ENCODE measurements at places on chromosomes 4 and X.

- DNase-seq = no peak
- H3K27me3 ChIP-seq = peaks cover 37% of the 10 kb centered on the region
- H3K4me1 ChIP-seq = no peaks in the 10 kb centered on the region
- H3K27ac ChIP-seq = no peak overlapping the region
Measured at GRCh38 chrX:110015915-110016314, 13.0 kb downstream of the TMEM164 start.

DNA sequence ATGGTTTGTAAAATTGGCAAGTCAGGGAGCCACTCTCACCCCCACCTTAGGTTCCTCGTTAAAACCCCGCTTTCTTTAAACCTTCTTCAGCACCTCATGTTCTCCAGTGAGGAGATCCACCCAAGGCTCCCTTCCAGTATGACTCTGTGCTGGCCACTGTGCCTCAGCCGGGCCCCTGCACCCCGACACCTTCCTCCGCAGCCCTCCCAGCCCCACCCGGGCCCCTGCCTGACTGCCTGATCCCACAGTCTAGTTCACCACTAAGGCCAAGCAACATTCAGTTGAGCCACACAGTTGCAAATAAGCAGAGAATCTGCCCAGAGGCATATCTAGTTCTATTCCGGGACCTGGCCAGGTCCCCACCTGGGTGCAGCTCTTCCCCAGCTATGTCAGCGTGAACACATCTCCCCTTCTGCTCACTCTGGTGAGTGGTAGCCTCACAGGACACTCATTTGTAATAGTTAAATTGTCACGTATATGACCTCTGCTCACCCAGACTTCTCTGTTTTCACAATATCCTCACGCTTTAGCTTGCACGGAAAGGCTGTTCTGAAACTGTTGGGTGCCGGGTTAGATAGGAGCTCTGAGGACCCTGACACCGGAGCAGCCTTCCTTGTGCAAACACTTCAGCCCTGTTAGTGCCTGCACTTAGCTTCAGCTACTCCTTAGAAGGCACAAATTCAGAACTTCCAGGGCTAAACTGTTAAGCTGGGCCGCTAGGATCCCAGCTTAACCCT is 146.8 kb downstream of the DCTD start:
- H3K36me3 ChIP-seq = peaks cover 7% of the 10 kb centered on the region
- H3K4me1 ChIP-seq = peaks cover 9% of the 10 kb centered on the region

GRCh38 chr4:104210420-104210819 is 284.3 kb downstream of the CXXC4 start:
- H3K27ac ChIP-seq = no peak overlapping the region
- no peaks in the 10 kb centered on the region for H3K27me3 ChIP-seq
- H3K36me3 ChIP-seq = no peaks in the 10 kb centered on the region
- H3K4me3 ChIP-seq = no peak overlapping the region

DNA sequence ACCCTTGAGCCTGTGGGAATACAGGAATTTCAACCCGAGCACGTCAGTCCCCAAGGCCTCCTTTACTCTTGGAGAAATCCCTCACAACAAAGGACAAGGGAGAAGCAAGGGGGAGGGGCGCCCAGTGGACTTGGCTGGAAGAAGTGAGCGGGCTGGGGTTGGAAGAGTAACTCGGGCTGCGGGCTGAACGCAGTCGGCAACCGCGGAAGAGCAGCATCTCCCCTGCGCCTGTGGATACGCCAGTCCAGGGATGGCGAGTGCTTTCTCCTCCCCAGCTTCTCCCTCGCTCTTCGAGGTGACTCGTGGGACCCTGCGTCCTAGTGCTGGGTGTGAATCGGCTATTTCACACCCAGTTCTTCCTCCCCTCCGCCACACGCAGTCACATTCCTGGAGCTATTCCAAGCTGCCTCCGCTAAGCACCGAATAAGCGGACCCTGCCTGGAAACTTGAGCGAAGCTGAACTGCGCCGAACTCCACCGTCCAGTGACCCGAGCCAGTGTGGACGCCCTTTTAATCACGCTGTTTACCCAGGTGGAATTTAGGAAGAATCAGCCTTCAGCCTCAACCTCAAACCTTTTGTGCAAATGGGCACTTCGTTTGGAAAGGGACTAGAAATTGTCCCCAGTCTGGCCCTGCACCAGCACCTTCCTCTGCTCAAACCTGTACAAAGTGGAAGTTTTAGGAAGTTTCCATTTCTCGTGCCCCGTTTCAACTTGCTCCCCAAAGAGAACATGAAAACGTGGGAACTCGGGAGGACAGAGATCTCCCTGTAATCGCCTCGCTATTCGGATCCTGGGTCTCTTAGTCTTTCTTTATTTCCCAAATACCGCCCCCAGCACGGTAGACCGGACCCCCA is 64.3 kb upstream of the WDR17 start:
- peak overlapping the region; percentile 71 for H3K4me3 ChIP-seq
- no peaks in the 10 kb centered on the region for H3K27me3 ChIP-seq
- DNase-seq = peak; percentile 58
- peaks cover 6% of the 10 kb centered on the region for H3K4me1 ChIP-seq
- no peak overlapping the region for H3K27ac ChIP-seq
- H3K36me3 ChIP-seq = no peaks in the 10 kb centered on the region

DNA sequence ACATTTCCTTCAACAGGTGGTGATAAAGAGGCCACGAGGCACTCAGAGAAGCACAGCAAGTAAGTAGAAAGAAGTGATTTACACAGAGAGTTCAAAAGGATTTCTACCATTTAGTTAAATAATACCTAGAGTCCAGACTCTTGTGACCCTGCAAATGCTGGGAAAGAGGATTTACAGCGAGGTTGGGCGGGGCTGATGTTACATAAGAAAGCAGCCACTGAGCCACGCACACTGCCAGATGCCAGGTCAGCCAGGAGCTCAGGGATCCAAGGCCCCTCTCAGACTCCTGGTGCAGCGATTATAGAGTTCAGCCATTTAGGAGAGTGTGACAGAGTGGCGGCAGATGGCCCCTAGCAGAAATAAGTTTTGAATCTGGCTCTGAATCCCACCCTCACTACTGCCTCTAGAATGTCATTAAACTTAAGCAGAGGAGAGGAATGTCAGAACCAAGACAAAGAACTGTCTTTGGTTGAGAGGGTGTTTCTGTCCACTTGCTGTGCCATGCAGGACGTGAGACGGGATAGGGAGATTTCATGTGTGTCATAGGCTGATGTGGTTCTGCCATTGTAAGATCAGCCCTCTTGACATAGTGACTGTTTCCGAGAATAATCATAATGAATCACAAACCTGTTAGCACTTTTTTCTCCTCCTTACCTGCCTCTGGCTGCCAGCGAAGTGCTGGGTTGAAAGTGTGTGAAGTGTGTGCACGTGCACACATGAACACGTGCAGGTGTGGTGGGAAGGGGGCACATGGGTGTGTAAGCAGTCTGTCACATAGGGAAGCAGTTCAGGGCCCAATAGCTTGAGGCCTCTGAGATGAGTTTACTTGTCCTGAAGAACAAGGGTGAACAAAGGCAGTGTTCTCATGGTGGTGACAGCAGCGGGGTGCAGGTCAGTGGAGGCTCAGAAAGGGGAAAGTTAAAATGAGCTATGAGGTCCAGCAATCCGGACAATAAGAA is 50.1 kb downstream of the MFAP3L start:
- no peaks in the 10 kb centered on the region for H3K36me3 ChIP-seq
- H3K4me1 ChIP-seq = no peaks in the 10 kb centered on the region
- no peak for DNase-seq
- no peak overlapping the region for H3K4me3 ChIP-seq
- no peak overlapping the region for H3K27ac ChIP-seq

DNA sequence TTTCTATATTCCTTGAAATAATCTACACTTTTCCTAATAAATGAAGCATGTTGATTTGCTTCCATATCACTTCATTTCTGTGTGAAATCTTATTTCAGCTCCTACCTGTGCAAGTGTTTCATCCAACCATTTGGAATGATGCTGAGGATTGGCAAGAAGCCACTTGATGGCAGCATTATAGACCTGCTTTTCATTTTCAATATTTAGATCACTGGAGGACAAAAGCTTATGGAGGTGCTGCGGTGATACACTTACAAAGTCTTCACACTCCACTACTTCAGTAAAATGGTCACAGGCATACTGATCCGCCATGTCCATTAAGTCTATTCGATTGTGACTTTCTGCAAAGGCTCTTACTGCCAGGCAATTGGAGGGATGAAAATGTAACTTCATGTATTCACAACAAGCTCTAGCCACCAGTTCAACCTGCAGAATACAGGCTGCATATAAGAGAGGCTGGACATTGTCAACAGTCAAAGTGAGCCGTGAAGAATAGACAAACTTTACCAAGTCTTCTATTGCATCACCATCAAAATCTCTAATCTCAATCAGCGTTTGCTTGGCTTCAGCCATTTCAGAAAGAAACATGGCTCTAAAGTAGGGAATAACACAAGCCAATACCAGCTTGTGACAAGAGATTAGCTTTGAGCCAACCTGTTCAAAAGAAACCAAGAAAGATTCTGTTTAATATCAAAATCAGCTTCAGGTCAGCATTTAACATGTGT is 35.1 kb downstream of the KLHL8 start:
- no peaks in the 10 kb centered on the region for H3K36me3 ChIP-seq
- H3K27me3 ChIP-seq = no peaks in the 10 kb centered on the region
- H3K27ac ChIP-seq = no peak overlapping the region
- DNase-seq = no peak
- H3K4me3 ChIP-seq = no peak overlapping the region

- H3K27ac ChIP-seq = peak overlapping the region; percentile 59
- H3K4me1 ChIP-seq = peaks cover 2% of the 10 kb centered on the region
- no peaks in the 10 kb centered on the region for H3K36me3 ChIP-seq
- H3K4me3 ChIP-seq = peak overlapping the region; percentile 70
Measured at GRCh38 chrX:107935664-107936433, 46.3 kb downstream of the TEX13B start.

DNA sequence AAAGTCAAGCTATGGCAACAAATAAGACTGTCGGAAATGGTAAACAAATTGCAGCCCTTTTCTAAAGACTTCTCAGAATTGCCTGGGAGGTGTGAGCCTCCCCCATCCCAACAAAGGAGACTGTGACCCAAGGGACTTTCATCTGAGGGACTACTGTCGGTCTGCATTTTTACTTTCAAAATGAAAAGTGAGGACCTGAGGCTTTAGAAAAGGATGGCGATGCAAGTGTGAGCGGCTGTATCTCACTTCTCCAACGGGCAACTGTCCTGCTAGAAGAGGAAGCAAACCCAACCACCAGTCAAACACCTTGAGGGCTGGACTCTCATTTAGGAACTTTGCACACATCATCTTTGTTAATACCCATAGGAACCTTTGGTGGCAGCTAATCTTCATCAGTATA is 62.6 kb upstream of the CLNK start:
- no peak for DNase-seq
- H3K27me3 ChIP-seq = no peaks in the 10 kb centered on the region
- H3K4me3 ChIP-seq = no peak overlapping the region
- peak overlapping the region; percentile 83 for H3K27ac ChIP-seq
- H3K4me1 ChIP-seq = peaks cover 3% of the 10 kb centered on the region

- no peaks in the 10 kb centered on the region for H3K36me3 ChIP-seq
- H3K27ac ChIP-seq = no peak overlapping the region
- H3K27me3 ChIP-seq = no peaks in the 10 kb centered on the region
- H3K4me3 ChIP-seq = no peak overlapping the region
- DNase-seq = no peak
- no peaks in the 10 kb centered on the region for H3K4me1 ChIP-seq
Measured at GRCh38 chrX:20980426-20980825, 393.8 kb upstream of the CNKSR2 start.

GRCh38 chrX:77009691-77010090 is 437.5 kb upstream of the FGF16 start:
- no peak overlapping the region for H3K4me3 ChIP-seq
- H3K4me1 ChIP-seq = no peaks in the 10 kb centered on the region
- no peak overlapping the region for H3K27ac ChIP-seq
- no peaks in the 10 kb centered on the region for H3K36me3 ChIP-seq

DNA sequence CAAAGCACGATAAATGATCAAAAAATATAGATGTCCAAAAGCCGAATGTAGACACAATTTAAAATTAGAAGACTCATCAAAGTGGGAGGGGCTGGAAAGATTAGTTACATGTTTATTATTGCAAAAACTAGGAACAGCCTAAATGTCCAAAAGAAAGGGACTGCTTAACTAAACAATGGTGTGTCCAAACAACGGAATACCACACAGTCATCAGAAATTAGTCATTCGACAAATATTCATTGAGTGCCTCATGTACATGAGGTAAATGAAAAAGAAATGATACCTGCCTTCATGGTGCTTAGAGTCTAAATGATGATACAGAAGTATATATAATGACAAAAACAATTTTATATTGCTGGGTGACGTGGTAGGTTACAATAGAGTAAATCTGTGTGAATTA is 139.7 kb downstream of the MAML3 start:
- H3K4me1 ChIP-seq = peaks cover 2% of the 10 kb centered on the region
- DNase-seq = no peak
- H3K27me3 ChIP-seq = no peaks in the 10 kb centered on the region
- H3K27ac ChIP-seq = no peak overlapping the region
- no peaks in the 10 kb centered on the region for H3K36me3 ChIP-seq

DNA sequence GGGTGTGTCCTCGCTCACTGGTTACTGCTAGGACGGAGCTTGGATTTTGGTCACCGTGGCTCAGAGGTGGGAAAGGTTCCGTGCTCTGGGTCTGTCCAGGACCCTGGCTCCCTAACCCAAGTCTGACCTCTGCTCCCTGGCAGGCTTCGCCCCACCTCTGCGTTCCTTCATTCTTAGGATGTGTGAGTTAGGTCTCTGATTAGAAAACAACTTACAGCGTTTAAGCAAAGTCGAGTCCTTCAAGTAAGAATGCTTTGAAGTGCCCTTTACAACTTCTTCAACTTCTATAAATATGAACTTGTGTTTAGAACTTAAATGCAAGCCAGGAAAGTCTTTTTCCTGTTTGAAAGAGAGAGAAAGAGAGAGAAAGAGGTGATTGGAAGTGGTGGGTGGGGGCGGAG is 891 bp downstream of the TLR2 start:
- H3K36me3 ChIP-seq = no peaks in the 10 kb centered on the region
- peaks cover 13% of the 10 kb centered on the region for H3K4me1 ChIP-seq
- H3K27ac ChIP-seq = no peak overlapping the region
- peaks cover 6% of the 10 kb centered on the region for H3K27me3 ChIP-seq

DNA sequence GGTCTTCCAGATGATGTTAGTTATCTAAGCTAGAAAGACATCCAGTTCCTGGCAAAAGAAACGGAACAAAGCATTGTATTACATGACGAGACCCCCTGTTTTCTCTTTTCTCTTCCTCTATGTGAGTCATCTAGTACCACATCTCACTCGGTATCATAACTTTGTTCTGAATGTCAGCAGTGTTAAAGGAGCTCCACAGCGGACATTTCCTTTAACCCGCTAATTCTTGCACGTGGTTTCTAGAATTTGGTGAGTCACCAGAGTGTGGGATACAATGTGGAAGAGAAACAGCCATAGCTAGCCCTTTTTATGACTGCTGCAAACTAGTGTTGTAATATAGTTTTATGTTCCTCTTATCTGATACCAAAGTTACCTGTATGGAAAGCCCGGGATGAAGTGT is 243.7 kb downstream of the TENM3 start:
- no peak overlapping the region for H3K4me3 ChIP-seq
- no peak for DNase-seq
- no peaks in the 10 kb centered on the region for H3K27me3 ChIP-seq
- no peak overlapping the region for H3K27ac ChIP-seq

GRCh38 chr4:24655326-24655725 is 71.0 kb upstream of the DHX15 start:
- H3K27ac ChIP-seq = no peak overlapping the region
- no peaks in the 10 kb centered on the region for H3K36me3 ChIP-seq
- DNase-seq = no peak
- peaks cover 11% of the 10 kb centered on the region for H3K4me1 ChIP-seq
- no peak overlapping the region for H3K4me3 ChIP-seq
- H3K27me3 ChIP-seq = no peaks in the 10 kb centered on the region

- no peaks in the 10 kb centered on the region for H3K36me3 ChIP-seq
- DNase-seq = no peak
- no peak overlapping the region for H3K27ac ChIP-seq
Measured at GRCh38 chr4:99833756-99834155, 17.1 kb downstream of the DAPP1 start.
